ENCODE measurements at places on chromosomes 4 and X.

DNA sequence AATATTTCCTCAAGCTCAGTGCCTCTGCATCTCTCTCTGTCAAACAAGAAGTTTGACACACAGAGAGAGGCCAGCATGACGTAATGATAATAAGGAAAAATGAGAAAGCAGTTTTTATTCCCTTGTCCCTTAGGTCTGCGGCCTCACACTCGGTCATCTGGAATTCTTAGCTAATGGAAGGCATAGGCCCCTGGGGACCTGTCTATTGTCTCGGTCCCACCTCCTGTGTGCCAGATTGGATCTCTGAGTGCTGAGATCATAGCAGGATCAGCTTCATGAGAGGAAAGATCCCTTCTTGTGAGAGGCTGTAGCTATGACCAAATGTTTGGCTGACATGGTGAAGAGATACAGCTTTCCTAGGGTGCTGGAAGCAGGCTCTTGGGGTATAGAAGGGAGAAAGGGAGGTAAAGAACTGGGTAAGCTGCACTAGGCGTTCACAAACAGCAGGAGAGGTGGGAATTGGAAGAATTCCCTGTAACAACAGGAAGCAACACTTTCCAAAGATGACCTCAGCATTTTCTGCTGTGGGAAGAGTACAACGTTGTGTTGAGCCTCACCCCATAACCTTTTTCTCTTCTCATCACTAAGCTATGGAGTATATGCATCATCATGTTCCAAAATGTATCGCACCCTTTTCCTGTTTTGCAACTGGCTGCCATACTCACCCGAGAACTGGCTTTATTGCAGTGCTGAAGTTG is 20.2 kb downstream of the TMEM31 start:
- DNase-seq = no peak

- DNase-seq = no peak
These were observed 85.8 kb downstream of the RAPGEF2 start for GRCh38 chr4:159188646-159189045.

DNA sequence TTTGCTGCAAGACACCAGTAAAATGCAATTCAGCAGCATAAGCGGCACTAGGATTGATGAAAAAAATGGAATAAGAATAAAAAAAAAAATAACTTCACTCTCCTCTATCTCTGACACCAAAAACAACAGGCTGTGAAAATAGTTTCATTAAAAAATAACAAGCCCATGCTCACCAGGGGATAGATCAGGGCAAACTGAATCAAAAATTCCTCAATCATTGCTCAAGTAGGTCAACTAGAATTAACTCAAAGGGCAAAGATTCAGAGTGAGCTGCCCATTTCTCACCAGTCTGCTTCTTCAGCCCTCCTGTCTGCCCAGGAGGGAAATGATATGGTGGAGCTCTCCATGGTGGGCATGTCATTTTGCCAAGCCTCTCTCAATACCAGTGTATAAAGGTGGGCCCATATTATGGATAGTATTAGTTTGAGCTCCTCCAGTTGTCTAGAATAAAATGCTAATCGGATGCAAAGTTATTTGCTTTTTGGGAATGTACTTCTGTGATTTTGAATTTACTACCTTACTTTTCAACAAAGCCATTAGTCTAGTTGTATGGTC is 153.9 kb downstream of the UNC5C start:
- DNase-seq = no peak

GRCh38 chr4:109631532-109632108 is 71.6 kb downstream of the MCUB start:
- no peak for DNase-seq

DNA sequence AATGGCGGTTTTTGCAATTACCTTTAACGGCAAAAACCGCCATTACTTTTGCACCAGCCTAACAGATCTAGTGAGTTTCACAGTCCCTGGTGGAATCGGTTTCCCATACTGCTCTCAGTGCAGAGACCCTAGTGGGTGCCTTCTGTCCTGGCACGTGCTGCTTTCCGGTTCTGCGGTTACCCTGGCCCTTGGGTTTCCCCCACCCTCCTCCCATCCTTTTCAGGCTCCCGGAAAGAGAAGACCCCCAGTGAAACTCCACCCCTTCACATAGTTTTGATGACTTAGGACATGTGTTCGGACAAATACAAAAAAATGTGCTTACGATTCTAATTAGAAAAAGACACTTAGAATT is 36.9 kb downstream of the NLGN3 start:
- peak; percentile 71 for DNase-seq

DNA sequence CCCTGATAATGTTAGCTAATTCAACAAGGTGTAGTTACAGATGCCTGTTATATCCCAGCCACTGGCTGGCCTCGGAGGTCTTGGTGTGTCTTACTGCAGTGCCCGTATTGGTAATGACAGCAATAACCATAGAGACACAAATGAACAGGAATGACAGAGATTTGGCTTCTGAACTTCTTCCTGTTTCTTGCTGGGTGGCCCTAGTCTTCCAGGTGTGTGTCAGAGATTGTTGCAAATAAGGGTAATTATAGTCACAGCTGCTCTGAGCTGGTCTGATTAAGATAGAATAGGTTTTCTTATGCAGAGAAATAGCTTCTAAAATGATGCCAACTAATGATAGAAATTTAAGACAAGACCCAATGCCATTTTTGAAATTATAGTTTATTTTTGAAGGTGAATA is 64.1 kb upstream of the MAD2L1 start:
- no peak for DNase-seq

DNA sequence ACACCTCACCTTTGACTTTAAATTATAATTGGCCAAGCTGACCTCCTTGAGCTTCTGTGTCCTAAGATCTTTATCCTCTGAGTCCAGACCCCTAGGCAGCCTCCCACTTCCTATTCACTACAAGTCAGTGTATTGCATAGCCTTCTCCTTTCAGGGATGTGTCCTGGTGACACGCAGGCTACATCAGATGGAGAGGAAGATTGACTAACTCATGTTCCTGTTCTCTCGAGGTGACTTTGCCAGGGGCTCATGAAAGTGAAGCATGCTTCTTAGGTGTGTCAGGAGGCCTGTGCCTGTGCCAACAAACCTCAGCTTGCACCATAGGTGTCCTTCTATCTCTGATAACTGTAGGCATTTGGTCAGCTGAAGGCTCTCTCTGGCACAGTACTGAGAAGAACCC is 195.7 kb upstream of the HS3ST1 start:
- DNase-seq = no peak

GRCh38 chrX:10086676-10087075 is 70.1 kb upstream of the CLCN4 start:
- DNase-seq = no peak

DNA sequence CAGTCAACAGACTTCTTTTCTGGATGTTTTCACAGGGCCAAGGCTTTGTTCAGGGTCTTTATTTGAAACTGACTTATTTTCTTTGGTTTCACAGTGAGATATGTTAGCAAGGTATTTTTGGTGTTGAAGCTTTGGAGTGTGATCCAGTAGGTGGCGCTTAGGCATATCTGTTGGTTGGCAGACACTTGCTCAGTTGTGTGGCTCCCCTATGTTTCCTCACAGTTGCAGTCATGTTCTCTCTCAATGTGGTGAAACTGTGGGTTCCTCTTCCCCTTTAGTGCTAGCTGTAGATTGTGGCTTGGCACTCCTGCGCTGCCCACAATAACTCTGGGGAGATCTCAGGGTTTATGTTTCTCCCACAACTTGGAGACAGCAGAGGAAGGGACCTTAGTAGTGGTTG is 460.8 kb downstream of the SLITRK2 start:
- no peak for DNase-seq

DNA sequence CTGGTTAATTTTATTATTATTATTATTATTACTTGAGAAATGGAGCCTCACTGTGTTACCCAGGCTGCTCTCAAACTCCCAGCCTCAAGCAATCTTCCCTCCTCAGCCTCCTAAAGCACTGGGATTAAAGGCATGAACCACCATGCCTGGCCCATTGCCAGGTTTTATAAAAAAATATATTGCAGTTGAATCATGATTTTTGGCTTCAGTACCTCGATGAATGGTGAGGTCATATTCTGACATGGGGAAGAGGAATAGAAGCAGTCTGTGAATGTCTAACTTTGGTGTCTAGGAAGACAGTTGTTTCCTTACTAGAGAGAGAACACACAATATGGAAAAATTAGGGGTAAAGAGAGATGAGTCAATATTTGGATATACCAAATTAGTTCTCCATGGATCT is 32.0 kb downstream of the CCSER1 start:
- DNase-seq = no peak

- DNase-seq = no peak
These were observed 112.2 kb downstream of the SNCA start for GRCh38 chr4:89724716-89725115.

DNA sequence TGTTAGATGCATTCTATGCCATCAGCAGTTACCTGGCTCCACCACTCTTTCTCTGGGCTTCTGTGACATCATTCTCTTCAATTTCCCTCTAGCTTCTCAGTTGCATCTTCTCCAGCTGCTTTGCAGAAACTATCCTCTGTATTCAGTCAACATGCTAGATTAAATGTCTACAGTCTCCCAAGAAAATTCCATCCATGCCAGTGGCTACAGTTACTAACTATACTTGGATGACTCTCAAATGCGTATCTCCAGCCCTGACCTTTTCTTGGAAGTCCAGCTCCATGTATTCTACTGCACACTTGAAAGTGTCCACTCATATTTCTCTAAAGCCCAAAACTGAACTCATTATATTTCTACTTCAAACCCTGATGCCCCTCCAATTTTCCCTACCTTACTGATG is 232.3 kb upstream of the TENM3 start:
- no peak for DNase-seq

DNA sequence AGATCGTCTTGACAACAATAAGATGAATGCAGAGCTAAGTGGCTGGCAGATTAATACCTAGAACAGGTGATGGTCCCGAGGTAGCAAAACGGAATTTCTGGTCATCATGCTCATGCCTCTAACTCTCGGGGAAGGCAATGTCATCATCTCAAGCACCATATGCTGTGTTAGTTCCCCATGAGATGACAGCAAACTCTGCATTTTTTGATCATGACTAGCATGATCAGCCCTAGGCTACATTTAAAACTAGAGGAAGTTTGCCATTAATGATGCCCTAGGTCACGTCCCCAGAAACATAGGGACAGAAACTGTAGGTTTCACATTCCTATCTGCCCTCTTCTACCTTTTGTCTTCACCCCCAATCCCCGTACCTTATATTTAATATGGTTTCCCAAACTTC is 11.6 kb downstream of the LPAR4 start:
- DNase-seq = no peak

DNA sequence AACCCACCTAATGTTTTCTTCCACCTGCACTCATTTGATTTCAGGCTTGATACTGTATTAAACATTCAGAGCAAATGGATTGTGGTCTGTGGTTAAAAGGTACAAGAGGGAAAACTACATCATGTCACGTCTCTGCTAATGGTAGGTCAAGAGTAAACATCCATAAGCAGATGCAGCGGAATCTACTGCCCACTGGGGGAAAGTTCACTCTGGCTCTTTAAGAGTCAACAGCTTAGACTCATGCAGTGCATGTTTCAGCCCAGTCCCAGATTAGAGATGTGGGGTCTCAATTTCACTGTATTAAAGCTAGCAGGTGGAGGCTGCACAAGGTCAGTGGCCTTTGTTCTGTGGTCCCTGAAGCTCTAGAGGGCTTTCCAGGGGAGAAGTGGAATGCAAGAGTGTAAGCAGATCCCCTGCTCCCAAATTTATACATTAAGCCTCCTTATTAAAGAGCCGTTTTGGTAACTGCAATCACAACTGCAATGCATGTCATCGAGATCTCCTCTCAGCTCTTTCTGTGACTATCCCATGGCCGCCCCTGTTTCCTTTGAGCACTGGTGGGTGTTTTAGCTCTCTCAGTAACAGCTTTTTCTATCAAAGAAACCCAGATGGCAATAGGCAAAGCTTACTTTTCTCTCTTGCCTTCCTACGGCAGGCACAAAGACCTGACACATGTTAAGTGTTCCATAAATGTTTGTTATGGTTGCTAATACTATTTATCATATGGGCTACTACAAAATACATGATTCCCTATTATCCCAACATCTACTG is 53.4 kb downstream of the LDB2 start:
- no peak for DNase-seq

DNA sequence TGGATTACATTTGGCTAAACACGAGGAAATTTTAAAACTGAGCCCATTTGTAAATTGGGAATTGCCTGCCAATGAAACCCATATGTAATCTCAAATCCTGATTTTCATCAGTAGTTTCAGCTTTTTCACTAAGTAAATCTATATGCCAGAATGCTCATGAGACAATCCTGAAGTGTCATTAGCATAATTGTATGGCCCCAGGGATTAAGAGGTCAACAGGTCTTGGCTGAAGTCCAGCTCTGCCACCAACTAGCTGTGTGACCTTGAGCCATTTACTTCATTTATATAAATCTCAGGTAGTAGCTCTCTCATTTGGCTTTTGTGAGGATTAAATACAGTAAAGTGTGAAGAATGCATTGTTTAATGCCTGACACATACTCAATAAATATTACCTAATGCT is 320.5 kb upstream of the EMCN start:
- DNase-seq = no peak

- DNase-seq = no peak
These were observed 7.5 kb downstream of the FHDC1 start for GRCh38 chr4:152943672-152944071.

DNA sequence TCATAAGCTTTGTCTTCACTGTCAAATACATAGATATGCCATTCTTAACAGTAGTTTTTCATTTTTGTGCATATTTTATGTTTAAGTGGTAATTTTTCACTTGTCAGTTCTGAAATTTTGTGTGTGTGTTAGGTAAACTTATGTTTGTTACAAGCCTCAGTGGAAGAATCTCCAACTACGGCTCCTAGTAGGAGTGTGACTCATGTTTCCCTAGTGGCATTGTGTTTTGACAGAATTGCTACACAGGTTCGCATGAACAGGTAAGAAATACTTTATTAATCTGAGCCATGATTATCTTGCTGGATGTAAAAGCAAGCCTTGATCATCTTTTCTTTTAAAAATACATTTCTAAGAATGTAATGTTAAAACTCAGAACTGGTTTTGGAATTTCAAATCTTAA is 94.4 kb downstream of the BLTP1 start:
- no peak for DNase-seq

- DNase-seq = no peak
These were observed 1.1 kb downstream of the POLA1 start for GRCh38 chrX:24694825-24695224.

GRCh38 chr4:56787380-56787779 is 34.1 kb downstream of the SPINK2 start:
- DNase-seq = no peak

- no peak for DNase-seq
These were observed 358.4 kb downstream of the PRR32 start for GRCh38 chrX:127177966-127178365.

GRCh38 chrX:15151267-15152186 is 118.4 kb downstream of the ASB9 start:
- DNase-seq = no peak

DNA sequence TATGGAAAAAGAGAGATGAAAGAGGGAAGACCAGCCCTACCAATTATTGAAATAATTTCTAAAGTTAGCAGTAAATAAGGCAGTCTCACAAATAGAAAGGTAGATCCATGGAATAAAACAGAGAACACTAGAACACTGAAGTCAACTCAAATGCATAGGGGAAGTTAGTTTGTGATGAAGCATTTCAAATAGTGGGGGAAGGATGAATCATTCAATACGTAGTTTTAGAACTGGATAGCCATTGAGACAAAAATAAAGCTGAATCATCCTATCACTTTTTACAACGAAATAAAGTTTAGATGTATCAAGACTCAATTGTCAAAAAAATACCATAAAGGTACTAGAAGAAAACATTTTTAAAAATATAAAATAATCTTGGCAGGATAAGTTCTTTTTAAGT is 143.2 kb upstream of the DGKK start:
- DNase-seq = no peak
